HFFc6 (cell line): ENCODE measurements at places on chromosomes 11 and 22.

DNA sequence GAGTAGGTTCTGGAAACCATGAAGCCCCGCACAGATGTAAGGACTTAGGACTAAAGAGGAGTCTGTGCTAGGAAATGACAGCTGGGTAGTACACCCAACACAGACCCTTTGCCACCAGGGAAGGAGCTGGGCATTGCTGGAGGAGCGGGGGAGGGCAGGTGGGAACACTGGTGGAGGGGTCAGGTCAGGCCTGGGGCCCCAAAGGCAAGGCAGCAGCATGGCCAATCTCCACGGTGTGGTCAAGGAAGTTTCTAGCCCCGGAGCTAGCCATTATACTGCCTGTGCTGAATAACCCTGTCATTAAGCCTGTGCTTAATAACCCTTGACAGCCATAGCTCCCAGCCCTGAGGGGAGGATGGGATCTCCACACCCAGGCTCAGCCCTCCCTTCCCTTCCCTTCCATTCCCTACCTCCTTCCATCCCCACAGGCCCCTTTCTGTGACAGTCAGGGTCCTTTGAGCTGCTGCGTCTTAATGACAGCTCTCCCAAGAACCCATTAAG lies 2.1 kb downstream of the TMPRSS4 start:
- DNase-seq: no peak

DNA sequence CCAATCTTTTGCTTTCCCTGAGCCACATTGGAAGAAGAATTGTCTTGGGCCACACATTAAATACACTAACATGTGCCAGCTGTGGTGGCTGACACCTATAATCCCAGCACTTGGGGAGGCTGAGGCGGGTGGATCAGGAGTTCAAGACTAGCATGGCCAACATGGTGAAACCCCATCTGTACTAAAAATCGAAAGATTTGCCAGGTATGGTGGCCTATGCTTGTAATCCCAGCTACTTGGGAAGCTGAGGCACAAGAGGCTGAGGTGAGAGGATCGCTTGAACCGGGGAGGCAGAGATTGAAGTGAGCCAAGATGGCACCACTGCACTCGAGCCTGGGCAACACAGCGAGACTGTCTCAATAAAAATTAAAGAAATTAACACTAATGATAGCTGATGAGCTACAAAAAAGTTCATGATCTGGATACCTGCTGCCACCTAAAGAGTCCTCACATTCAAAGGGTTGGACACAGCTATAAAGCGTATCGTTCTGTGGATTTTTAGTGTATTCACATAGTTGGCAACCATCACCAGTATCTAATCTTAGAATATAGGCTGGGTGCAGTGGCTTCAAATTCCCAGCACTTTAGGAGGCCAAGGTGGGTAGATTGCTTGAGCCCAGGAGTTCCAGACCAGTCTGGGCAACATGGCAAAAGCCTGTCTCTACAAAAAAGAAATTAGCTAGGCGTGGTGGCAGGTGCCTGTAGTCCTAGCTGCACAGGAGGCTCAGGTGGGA lies 3.4 kb upstream of the LDHC start:
- no peak for DNase-seq

DNA sequence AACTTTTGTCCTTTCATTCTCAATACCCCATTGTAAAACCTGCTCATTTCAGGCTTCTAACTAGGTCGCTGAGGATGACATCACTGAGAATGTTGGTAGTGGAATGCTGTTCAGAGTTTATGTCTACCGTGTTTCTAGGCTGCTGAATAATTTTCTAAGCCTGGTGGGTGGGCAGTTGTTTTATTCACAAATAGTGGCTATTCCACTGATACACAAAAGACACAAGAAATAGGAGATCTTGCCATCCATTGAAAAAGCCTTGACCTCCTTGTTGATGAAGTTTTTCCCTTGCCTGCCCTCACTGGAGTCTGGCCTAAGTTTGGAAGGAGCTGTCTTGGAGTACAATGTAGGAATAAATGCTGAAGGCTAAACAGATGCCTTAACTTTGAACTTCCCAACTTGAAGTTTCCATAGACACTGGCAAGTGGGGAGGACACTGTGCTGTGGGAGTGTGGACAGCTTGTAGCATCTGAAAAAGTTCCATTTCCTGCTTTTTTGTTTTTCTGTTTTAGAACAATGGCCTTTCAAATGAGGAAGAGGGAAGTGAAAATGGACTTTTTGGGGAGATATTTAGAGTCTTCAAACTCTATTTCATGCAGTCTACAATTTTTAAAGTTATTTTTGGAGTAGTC lies 59.2 kb downstream of the TRIM44 start:
- DNase-seq: no peak

- DNase-seq: no peak
Measured at GRCh38 chr11:65036931-65037330, 4.1 kb upstream of the SAC3D1 start.

GRCh38 chr11:12288212-12288930 lies 89.0 kb upstream of the PARVA start:
- DNase-seq: peak; percentile 94

- DNase-seq: no peak
Measured at GRCh38 chr22:19958083-19959042, 16.7 kb upstream of the TXNRD2 start.
